ENCODE measurements at places on chromosomes 16 and 17.

DNA sequence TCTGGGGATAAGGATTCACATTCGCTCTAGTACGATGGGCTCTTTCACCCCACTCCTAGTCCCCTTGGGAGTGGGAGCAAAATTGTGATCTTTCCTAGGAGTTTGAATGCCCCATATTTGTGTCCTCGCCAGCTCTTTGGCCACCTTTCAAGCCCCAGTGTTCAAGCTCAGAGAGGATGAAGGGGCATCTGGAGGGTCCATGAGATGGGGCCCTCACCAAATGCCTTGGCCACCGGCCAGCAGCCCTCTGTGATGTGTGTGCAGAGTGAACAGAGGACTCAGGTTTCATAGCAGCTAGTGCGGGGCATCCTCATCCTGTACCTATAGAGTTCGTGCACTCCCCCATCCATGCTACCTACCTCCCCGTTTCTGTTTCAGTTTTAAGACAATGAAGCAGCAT is 140.6 kb downstream of the RAB11FIP4 start:
- peak; percentile 7 for DNase-seq

DNA sequence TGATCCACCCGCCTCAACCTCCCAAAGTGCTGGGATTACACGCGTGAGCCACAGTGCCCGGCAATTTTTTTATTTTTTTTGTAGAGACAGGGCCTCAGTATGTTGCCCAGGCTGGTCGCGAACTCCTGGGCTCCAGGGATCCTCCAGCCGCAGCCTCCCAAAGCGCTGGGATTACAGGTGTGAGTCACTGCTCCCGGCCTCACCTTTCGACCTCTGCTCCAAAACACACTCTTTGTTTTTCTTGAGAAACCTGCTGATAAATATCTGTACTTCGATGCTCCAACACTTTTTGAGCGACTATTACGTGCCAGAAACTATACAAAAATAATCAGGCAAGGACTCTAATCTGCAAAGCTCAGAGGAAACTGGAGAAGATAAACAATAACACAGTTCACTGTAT is 1.0 kb downstream of the MED1 start:
- no peak for DNase-seq

GRCh38 chr17:7109461-7110322 is 4.9 kb downstream of the ASGR2 start:
- DNase-seq, result no peak

GRCh38 chr16:4381072-4381934 is 9.7 kb downstream of the VASN start:
- DNase-seq, result no peak

GRCh38 chr17:14204084-14204483 is 32.6 kb downstream of the CDRT15 start:
- DNase-seq, result no peak

GRCh38 chr16:72809446-72809845 is 238.5 kb downstream of the ZFHX3 start:
- DNase-seq, result no peak

DNA sequence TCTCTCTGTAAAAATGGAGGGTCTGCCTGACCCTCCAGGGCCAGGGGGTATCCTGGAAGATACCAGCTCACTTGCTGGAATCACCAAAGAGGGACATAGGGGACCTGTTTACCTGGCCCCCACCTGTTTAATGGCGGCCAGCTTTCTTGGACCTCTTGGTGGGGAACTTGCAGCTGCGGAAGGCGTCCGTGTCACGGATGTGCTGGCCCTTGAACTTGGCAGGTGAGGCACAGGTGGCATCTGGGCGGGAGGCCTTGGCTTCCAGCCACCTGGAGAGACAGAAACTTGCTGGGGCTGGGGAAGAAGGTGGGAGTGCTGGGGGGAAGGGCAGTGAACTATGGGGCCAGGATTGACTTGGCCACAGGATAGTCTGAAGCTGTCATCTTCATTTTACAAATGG is 3.5 kb downstream of the CHAD start:
- DNase-seq, result no peak
